ENCODE measurements at places on chromosomes 7 and 10. TPM values are rescaled to one million over a fixed set of nuclear protein-coding genes. Genes with fewer than 3 reads are reported as not detected.

GRCh38 chr7:134710511-134710853 is 63.8 kb downstream of the BPGM start:
- no peaks in the 10 kb centered on the region for H3K36me3 ChIP-seq
- no peak overlapping the region for H3K4me3 ChIP-seq
- DNase-seq, result no peak
- peak overlapping the region; percentile 27 for H3K27ac ChIP-seq
- no peaks in the 10 kb centered on the region for H3K27me3 ChIP-seq

The ASCC1 gene
- total RNA-seq, result 22.1 TPM

DNA sequence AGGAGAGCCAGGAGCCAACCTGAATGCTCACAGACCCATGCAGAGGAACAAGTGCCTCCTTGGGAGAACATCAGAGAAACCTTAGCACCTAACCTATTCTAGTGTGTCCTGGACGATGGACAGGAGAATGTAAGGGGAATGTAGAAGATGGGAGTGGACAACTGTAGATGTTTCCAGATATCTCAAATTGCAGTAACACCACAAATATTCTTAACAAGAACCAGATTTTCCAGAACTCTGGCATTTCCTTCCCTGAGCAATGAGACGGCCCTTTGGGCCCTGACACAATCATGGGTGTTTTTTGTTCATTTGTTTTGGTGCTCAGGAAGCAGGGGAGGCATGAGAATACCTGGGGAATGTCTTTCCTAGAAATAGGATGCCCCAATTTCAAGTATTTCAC is 196.1 kb upstream of the PRSS1 start:
- H3K4me3 ChIP-seq, result no peak overlapping the region
- H3K27ac ChIP-seq, result no peak overlapping the region
- H3K27me3 ChIP-seq, result no peaks in the 10 kb centered on the region
- no peaks in the 10 kb centered on the region for H3K36me3 ChIP-seq
- peaks cover 19% of the 10 kb centered on the region for H3K4me1 ChIP-seq

DNA sequence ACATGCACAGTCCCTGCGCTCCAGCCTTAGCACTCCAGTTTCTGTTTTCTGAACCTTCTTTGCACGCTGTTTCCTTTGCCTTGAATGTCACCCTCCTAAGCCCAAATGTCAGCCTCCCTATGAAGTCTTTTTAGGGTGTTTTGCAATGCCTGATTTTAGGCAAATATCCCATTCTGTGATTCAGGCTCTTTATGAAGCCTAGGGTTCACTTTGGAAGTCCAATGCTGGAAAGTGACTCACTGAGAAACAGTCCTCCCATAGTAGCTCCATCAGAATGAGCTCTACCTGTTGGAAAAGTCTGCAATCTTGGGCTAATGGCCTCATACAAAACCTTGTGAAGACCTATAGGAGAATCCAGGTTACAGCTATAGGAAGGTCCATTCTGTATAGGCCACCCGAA is 5.3 kb downstream of the LAMB4 start:
- no peak for DNase-seq
- H3K27me3 ChIP-seq, result no peaks in the 10 kb centered on the region
- no peak overlapping the region for H3K27ac ChIP-seq
- H3K36me3 ChIP-seq, result no peaks in the 10 kb centered on the region
- no peaks in the 10 kb centered on the region for H3K4me1 ChIP-seq

The MINPP1 gene
- total RNA-seq, result 11.1 TPM

Measured in thymus (tissue), 14 donors.